Stimulated activated CD4-positive, alpha-beta T cell treated with anti-CD3 and anti-CD28 coated beads, Interleukin-4, amount 100 ng/mL, for 48 hours (primary cell): ENCODE measurements at places on chromosomes 13 and 19.

GRCh38 chr19:17686592-17687024 lies 1.5 kb downstream of the UNC13A start:
- DNase-seq, result no peak

GRCh38 chr13:46179491-46179908 lies 2.5 kb downstream of the LCP1 start:
- DNase-seq, result peak; percentile 67

DNA sequence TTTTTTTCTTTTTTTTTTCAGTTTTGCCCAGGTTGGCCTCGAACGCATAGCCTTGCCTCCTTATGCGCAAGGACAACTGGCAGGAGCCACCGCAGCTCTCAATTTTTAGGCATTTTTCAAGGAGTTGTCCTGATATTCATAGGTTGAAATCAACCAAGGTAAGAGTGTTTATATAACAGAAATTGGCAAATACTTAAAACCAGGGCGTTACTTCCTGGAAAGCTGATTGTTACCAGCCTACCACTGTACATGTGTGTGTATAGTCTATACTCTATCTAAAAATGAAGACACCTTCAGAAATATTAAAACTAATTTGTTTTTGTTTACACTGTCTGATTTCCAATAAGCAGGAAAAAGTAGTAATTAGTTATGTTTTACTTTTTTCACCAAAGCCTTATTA lies 39.2 kb downstream of the GPC6 start:
- DNase-seq, result no peak

DNA sequence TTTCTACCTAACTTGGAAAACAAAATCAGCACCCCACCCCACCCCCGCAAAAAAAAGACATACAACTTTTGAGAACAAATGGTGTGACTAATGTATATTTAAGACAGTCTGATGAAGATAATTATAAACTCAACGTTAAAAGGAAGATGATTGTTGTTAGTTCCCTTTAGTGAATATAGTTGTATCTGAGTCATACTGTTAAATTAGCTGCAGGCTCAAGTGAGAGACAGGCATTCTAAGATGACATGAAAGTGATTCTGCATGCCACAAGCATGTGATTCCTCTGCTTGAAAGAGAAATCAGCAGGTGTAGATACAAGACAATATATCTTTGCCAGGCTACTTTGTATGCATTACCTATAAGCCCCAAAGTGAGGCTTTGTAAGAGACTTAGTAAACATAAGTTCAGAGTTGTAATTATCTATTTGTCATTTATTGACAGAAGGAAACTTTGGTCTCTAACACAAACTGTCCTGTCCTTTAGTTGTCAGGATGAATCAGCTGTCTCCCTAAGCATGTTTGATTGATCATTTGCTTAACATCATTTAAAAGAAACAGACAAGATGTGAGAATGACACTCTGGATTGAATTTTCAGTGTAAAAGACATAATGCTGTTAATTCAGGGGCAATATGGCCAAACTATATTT lies 319.4 kb upstream of the HTR2A start:
- no peak for DNase-seq

DNA sequence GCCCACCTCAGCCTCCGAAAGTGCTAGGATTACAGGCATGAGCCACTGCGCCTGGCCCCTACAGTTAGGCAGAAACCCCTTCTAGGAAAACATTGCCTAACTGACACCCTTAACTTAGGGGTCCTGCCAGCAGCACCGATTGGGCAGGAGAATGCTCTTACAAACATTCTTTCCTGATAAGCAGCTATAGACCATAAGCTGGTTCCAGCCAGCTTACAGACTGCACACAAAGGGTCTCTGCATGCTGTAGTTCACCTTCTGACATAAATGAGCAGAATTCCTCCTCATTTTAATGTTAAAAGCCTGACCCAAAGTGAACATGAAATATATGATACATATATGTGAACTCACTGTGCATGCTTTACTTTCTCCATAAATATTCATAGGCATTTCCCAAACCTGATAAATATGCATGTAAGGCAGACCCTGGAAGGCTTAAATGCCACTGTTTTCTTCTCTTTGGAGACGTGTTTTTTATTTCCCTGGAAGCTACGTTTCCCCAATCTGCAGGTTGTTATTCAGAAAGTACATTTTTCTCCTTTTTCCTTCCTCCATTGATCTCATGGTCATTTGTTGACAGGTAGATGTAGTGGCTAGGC lies 48.5 kb upstream of the KL start:
- no peak for DNase-seq

- no peak for DNase-seq
These were observed 136.7 kb downstream of the SIPA1L3 start for GRCh38 chr19:38043649-38044144.
